Endodermal cell (in vitro differentiated cells): ENCODE measurements at places on chromosomes 2 and 18. TPM values are rescaled to one million over a fixed set of nuclear protein-coding genes. Genes with fewer than 3 reads are reported as not detected.

- no peaks in the 10 kb centered on the region for H3K4me1 ChIP-seq
- no peak for DNase-seq
- H3K27ac ChIP-seq = no peak overlapping the region
- H3K27me3 ChIP-seq = peaks cover 60% of the 10 kb centered on the region
- no peak overlapping the region for H3K4me3 ChIP-seq
These were observed 3.4 kb downstream of the RAB31 start for GRCh38 chr18:9711361-9712129.

Gene MARCHF4
- total RNA-seq = 0.86 and 1.0 TPM in 2 replicates

GRCh38 chr2:38080346-38080745 lies 4.4 kb upstream of the CYP1B1 start:
- no peak overlapping the region for H3K27ac ChIP-seq
- peak; percentile 59 for DNase-seq
- H3K4me3 ChIP-seq = peak overlapping the region; percentile 74
- peaks cover 21% of the 10 kb centered on the region for H3K36me3 ChIP-seq

- no peaks in the 10 kb centered on the region for H3K27me3 ChIP-seq
- H3K4me3 ChIP-seq = no peak overlapping the region
- peaks cover 4% of the 10 kb centered on the region for H3K36me3 ChIP-seq
- H3K4me1 ChIP-seq = peaks cover 14% of the 10 kb centered on the region
These were observed 50.6 kb upstream of the ZFP36L2 start for GRCh38 chr2:43276962-43277391.

DNA sequence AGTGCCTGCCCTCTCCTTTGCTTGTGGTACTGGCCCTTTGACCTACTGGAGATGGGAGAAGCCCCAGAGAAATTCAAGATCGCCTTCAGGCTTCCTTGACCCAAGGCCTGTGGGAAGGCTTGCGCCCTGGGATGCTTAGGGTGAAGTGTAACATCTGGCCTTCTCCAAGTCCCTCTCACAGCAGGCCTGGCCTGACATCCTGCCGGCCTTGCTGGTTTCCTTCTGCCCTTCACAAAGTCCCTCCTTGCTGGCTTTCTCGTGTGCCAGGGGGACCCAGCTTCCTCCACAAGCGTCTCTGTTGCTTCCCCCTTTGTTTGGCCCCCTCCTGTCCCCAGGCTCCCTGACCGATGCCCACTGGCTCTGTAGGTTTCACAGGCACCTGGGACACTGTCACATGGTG lies 26.4 kb downstream of the TCF7L1 start:
- no peak overlapping the region for H3K4me3 ChIP-seq
- peaks cover 34% of the 10 kb centered on the region for H3K4me1 ChIP-seq

- no peak overlapping the region for H3K27ac ChIP-seq
- peaks cover 10% of the 10 kb centered on the region for H3K4me1 ChIP-seq
- no peak for DNase-seq
- no peak overlapping the region for H3K4me3 ChIP-seq
- H3K27me3 ChIP-seq = no peaks in the 10 kb centered on the region
These were observed 7.8 kb upstream of the CNNM3 start for GRCh38 chr2:96808176-96808837.

Gene SKOR2
- total RNA-seq = not detected in 3 replicates

GRCh38 chr2:85160966-85161960 lies 28.1 kb downstream of the TCF7L1 start:
- H3K27ac ChIP-seq = no peak overlapping the region
- peak; percentile 68 for DNase-seq
- peaks cover 32% of the 10 kb centered on the region for H3K4me1 ChIP-seq
- H3K4me3 ChIP-seq = no peak overlapping the region
- no peaks in the 10 kb centered on the region for H3K27me3 ChIP-seq

- H3K27ac ChIP-seq = no peak overlapping the region
- H3K36me3 ChIP-seq = peaks cover 46% of the 10 kb centered on the region
- no peak overlapping the region for H3K4me3 ChIP-seq
- no peaks in the 10 kb centered on the region for H3K27me3 ChIP-seq
- DNase-seq = no peak
- H3K4me1 ChIP-seq = peaks cover 6% of the 10 kb centered on the region
These were observed 10.9 kb downstream of the STARD7 start for GRCh38 chr2:96197546-96198255.

- H3K36me3 ChIP-seq = no peaks in the 10 kb centered on the region
- peak; percentile 61 for DNase-seq
- H3K27ac ChIP-seq = no peak overlapping the region
- no peaks in the 10 kb centered on the region for H3K27me3 ChIP-seq
These were observed 43.1 kb upstream of the EML4 start for GRCh38 chr2:42125841-42126594.

Gene SANBR
- total RNA-seq = 17.3 to 33.0 TPM (median 31.9 TPM) in 3 replicates

DNA sequence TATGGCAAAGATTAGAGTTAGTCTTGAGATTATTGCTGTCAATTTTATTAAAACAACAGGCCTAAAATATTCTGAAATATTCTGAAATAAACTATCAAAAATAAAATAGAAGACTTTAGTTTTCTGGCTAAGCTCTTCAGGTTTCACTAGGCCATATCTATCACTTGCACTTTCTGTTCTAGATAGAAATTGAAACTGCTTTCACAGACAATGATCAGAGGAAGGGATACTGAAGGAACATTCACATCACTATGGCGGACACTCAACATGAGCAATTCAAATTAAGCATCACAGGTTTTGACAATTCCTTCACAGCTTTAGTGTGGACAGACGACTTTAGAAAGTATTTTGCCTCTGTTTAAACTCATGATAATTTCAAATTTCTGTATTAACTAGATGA lies 586.4 kb upstream of the REG3G start:
- H3K27ac ChIP-seq = no peak overlapping the region
- H3K27me3 ChIP-seq = no peaks in the 10 kb centered on the region
- no peaks in the 10 kb centered on the region for H3K36me3 ChIP-seq
- no peak for DNase-seq

DNA sequence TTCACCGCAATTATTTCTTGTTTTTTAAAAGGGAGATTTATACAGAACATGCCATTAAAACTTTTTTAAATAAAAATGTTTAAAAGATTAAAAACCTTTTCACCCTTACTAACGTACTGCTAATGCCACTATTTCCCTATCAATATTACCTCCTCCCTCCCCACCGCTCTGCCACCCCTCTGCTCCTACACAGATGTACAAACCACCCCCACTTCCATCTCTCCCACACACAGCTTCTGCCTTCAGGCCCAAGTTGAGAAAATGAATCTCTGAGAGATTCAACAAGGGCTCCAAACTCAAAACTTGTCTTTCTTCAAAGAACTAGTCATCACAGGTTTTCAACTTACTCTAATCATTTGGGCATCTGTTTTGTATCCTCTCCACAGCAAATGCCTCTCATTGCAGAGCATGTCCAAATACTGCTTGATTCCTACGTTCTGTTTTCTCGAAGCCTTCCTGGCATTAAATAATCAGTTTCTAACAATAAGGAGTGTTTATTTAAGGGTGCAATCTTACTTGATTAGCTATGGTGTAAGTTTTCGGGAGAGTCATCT lies 32.1 kb downstream of the FARSB start:
- H3K4me1 ChIP-seq = no peaks in the 10 kb centered on the region
- H3K27ac ChIP-seq = no peak overlapping the region
- peaks cover 63% of the 10 kb centered on the region for H3K36me3 ChIP-seq
- no peaks in the 10 kb centered on the region for H3K27me3 ChIP-seq
- H3K4me3 ChIP-seq = no peak overlapping the region

DNA sequence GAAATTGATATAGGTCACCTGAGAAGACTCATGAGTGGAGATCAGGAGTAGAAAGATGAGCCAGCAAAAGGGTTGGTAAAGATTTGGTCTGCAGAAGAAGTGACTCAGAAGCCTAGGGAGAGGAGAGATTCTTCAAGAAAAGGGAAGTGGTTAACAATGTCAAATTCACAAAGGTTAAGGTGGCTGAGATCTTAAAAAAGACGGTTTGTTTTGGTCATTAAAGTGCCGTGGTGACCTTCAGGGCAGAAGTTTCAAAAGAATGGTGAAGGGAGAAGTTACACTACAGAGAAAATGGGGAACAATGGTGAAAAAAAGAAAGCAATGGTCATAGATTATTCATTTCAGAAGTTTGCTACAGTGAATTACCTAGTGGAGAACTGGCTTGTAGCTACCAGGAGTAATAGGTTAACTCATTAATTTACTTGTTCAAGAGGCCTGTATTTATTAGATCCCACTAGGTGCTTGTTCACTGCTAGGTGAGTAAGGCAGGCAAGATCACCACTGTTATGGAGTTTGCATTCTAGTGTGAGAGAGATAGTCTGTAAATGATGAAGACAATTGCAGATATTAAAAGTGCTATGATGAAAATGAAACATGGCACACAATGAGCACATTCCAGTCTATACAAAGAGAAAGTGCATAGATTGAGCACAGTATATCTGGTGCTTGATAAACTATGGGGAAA lies 43.0 kb downstream of the FBXO48 start:
- DNase-seq = no peak
- no peaks in the 10 kb centered on the region for H3K36me3 ChIP-seq
- H3K4me1 ChIP-seq = no peaks in the 10 kb centered on the region
- no peak overlapping the region for H3K4me3 ChIP-seq

- no peaks in the 10 kb centered on the region for H3K4me1 ChIP-seq
- DNase-seq = no peak
- H3K36me3 ChIP-seq = peaks cover 18% of the 10 kb centered on the region
- no peak overlapping the region for H3K4me3 ChIP-seq
These were observed 8.6 kb upstream of the ANO7 start for GRCh38 chr2:241179899-241180298.

DNA sequence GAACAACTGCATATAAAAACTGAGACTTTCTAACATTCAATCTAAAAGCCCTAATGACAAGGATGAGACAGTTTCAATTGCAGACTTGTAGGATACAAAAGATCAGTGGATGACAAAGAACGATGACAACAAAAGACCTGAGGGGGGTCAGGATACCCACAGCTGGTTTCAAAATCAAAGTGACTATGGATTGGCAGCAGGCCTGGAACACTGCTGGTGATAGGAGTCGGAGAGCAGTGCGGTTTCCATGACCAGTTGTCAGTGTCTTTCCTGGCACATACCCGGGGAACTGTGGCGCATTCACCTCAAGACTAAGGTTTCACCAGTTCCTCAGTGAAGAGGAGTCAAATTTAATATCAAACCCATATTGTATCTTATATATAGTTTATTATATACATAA lies 42.0 kb downstream of the EHD3 start:
- no peaks in the 10 kb centered on the region for H3K36me3 ChIP-seq
- DNase-seq = no peak
- H3K4me1 ChIP-seq = no peaks in the 10 kb centered on the region
- no peak overlapping the region for H3K27ac ChIP-seq
- H3K27me3 ChIP-seq = no peaks in the 10 kb centered on the region

Gene FSIP2
- 4.8 and 6.7 TPM in 2 replicates for total RNA-seq

GRCh38 chr2:71347517-71347916 lies 15.9 kb downstream of the ZNF638 start:
- H3K36me3 ChIP-seq = peaks cover 69% of the 10 kb centered on the region
- H3K4me1 ChIP-seq = peaks cover 2% of the 10 kb centered on the region
- peak; percentile 59 for DNase-seq
- no peak overlapping the region for H3K27ac ChIP-seq
- H3K27me3 ChIP-seq = no peaks in the 10 kb centered on the region

GRCh38 chr2:109168086-109168485 lies 39.1 kb downstream of the SH3RF3 start:
- H3K27me3 ChIP-seq = no peaks in the 10 kb centered on the region
- H3K4me3 ChIP-seq = no peak overlapping the region
- peaks cover 7% of the 10 kb centered on the region for H3K4me1 ChIP-seq
- no peaks in the 10 kb centered on the region for H3K36me3 ChIP-seq
- no peak for DNase-seq
- no peak overlapping the region for H3K27ac ChIP-seq
